NCI-H460 (cell line): ENCODE measurements at places on chromosomes 3 and 15. TPM values are rescaled to one million over a fixed set of nuclear protein-coding genes. Genes with fewer than 3 reads are reported as not detected.

GOLGA8H gene
- 1.1 and 2.3 TPM in 2 replicates for total RNA-seq

XCR1 gene
- total RNA-seq = not detected in 2 replicates

STRIT1 gene
- total RNA-seq = not detected in 2 replicates

CYP19A1 gene
- total RNA-seq = 0.61 and 0.79 TPM in 2 replicates

FAM43A gene
- 0.42 and 0.72 TPM in 2 replicates for total RNA-seq

SLCO3A1 gene
- total RNA-seq = 1.7 TPM in 2 replicates

SKOR1 gene
- 0.05 and 0.17 TPM in 2 replicates for total RNA-seq

ATP13A4 gene
- not detected in 2 replicates for total RNA-seq

SAMMSON gene
- 0.22 TPM in 1 of 2 replicates, not detected in the other for total RNA-seq

GALNT15 gene
- total RNA-seq = 0.07 and 0.09 TPM in 2 replicates

ZNF770 gene
- 35.8 and 45.4 TPM in 2 replicates for total RNA-seq

GRM7 gene
- total RNA-seq = not detected in 2 replicates

FAM81A gene
- total RNA-seq = 0.92 and 2.1 TPM in 2 replicates

AQP9 gene
- not detected in 2 replicates for total RNA-seq

COLQ gene
- total RNA-seq = not detected in 2 replicates

NR1I2 gene
- 0.12 TPM in 1 of 2 replicates, not detected in the other for total RNA-seq

LMOD3 gene
- 0.84 and 1.1 TPM in 2 replicates for total RNA-seq

LRRIQ4 gene
- total RNA-seq = 0.10 and 0.17 TPM in 2 replicates

CLDN16 gene
- 0.78 and 0.87 TPM in 2 replicates for total RNA-seq

PPP2R3A gene
- 2.8 and 2.9 TPM in 2 replicates for total RNA-seq

ERICH6 gene
- not detected in 2 replicates for total RNA-seq

BFSP2 gene
- total RNA-seq = not detected in 2 replicates

GHRL gene
- not detected in 2 replicates for total RNA-seq

PCCB gene
- total RNA-seq = 91.1 and 106 TPM in 2 replicates

TIPARP gene
- 10.9 and 12.3 TPM in 2 replicates for total RNA-seq

LTK gene
- total RNA-seq = 0.02 TPM in 1 of 2 replicates, not detected in the other

MB21D2 gene
- 10.5 and 11.8 TPM in 2 replicates for total RNA-seq

FBLN2 gene
- total RNA-seq = not detected in 2 replicates

PRICKLE2 gene
- not detected in 2 replicates for total RNA-seq

TNNC1 gene
- total RNA-seq = 0.30 TPM in 1 of 2 replicates, not detected in the other

SOX14 gene
- not detected in 2 replicates for total RNA-seq

EIF3J gene
- 48.6 and 61.8 TPM in 2 replicates for total RNA-seq

SCAMP2 gene
- total RNA-seq = 20.4 and 27.6 TPM in 2 replicates

SPATA12 gene
- 0.12 TPM in 1 of 2 replicates, not detected in the other for total RNA-seq

FOXL2NB gene
- 1.8 and 2.9 TPM in 2 replicates for total RNA-seq

C3orf85 gene
- not detected in 2 replicates for total RNA-seq

ADAMTS9 gene
- total RNA-seq = 7.6 TPM in 2 replicates

AADAC gene
- total RNA-seq = 6.2 and 7.8 TPM in 2 replicates

FBXL2 gene
- 4.6 and 7.3 TPM in 2 replicates for total RNA-seq

TRA2B gene
- 176 and 194 TPM in 2 replicates for total RNA-seq
